AG09309 (cell line): ENCODE measurements at places on chromosomes 6 and 20.

DNA sequence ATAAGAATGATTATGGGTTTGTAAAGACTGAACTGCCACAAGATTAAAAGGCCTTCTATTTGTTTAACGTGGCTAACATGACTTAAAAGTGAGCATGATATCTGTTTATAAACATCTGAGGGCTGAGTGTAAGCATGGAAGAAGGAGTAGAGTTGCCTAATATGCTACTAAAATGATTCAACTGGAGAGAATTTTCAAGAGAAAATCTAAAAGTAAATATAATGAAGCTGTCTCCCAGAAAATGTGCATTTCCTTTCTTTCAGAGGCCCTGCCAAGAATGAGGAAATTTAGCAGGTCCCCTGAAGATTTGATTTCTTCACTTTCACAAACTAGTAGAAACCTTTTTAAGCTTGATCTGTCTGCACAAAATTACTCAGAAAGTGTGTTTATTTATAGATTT, 4.2 kb upstream of the EYA4 start:
- no peak for DNase-seq

DNA sequence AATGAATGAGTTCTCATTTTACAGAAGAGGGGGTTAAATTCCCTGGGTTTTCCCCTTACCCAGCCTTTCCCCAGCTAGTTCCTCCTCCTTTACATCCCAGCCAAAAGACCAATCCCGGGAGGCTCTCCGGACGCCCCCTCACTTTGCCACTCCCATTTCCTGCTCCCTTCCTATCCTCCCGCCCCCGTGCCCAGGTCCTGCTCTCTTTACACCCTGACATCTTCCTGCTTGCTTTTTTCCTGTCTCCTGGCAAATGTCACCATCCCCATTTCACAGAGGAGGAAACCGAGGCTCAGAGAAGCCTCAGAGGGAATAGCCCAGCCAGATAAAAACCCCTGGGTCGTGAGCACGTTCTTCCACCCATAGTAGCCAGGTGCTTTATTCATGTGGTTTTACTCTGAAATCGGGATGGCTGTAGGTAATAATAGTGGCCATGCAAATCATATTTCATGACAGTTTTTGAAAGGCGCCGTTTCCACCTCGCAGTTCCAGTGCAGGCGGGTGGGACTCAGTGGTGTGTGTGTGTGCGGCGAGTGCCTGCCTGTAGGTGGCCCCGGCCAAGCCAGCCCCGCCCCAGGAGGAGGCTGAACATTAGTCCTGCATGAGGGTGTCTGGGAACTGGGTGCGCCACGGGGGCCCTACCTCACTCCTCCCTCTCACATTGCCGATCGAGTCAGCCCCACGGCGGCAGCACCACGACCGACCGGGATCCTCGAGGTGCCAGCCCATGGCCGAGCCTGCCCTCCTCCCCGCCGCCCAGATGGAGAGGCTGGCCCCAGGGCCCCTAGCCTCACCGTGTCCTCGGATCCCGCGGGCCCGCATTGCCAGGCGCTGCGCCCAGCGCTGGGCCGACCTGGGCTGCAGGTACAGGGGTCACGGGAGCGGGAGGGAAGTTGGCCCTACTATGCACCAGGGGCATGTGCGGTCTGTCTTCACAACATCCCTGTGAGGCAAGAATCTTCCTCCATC, at the start of gene ARHGAP40:
ARHGAP40 (plus strand) TSS at position 594 of the 969 bp plus-strand sequence.
- no peak for DNase-seq

DNA sequence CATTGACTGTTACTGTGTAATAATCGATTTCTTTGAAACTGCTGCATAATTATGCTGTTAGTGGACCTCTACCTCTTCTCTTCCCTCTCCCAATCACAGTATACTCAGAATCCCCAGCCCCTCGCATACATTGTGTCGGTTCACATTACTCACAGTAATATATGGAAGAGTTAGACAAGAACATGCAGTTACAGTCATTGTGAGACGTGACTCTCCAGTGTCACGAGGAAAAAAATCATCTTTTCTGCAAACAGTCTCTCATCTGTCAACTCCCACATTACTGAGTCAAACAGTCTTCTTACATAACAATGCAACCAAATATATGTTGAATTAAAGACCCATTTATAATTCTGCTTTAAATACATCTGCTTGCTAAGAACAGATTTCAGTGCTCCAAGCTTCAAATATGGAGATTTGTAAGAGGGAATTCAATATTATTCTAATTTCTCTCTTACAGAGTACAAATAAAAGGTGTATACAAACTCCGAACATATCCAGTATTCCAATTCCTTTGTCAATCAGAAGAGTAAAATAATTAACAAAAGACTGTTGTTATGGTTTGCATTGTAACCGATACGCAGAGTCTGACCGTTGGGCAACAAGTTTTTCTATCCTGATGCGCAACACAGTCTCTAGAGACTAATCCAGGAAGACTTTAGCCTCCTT, 113.3 kb downstream of the TMEM242 start:
- DNase-seq: no peak

DNA sequence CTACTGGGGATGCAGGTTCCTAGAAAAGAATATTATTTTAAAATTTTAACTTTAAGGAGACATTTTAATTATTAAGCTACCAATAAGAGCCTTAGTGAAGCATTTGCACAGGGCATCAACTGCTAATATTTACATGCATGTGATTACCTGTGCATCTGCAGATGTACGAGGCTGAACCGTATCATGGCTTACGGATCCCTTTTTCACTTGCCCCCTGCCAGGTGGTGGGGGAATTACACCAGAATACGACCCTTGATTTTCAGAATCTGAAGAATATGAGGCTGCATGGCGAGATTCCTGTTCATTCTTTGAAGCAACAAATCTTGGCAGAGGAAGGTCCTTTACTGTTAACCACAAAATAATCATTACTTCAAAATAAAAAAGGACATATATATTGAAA, 42.7 kb downstream of the REPS1 start:
- DNase-seq: no peak

GRCh38 chr6:3383525-3383924, 73.3 kb downstream of the SLC22A23 start:
- no peak for DNase-seq

DNA sequence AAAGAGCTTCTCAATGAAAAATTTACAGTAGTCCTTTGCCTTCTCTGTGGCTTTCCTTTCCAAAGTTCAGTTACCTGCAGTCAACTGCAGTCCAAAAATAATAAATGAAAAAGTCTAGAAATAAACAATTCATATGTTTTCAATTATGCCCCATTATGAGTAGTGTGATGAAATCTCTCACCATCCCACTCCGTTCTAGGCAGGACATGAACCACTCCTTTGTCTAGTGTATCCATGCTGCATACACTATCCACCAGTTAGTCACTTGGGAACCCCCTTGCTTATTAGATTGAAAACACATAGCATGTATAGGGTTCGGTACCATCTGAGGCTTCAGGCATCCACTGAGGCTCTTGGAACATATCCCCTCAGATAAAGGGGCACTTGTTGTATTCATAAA, 80.6 kb upstream of the EYA4 start:
- DNase-seq: no peak

DNA sequence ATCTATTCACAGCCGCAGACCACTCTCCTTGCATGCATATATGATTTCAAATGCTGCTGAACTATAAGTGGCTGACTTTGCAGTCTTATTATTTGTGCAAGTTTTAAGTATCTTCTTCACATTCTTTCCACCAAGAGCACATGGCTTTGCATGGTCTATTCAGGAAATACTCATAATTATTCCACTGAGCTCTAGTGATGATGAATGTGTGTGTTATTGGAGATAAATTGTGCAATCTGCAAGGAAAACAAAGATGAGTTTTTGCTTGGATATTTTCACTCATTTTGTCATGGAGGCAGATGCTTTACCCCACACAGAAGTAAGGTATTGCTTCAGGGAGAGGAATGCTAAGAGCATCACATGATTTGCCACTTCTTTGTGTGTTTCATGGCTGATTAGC, 764.6 kb downstream of the TBC1D32 start:
- DNase-seq: no peak

- no peak for DNase-seq
These were observed 12.4 kb downstream of the LY86 start for GRCh38 chr6:6600875-6601274.

DNA sequence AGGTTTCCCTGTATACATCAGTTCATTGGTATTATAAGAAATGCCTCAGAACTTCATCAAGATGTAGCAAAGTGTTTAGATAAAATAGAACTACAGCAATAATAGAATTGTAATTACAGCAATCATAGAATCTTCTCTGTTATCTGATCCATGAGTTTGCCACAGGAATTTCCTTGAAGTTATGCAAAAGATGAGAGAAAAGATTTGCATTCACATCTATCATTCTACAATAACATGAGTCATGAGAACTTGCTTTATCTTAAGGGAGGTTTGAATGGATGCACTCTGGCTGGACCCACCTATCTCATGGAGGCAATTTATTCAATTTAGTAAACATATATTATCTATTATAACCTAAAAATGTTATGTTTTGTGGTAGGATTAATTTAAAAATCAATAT, 329.8 kb upstream of the EPHA7 start:
- no peak for DNase-seq

DNA sequence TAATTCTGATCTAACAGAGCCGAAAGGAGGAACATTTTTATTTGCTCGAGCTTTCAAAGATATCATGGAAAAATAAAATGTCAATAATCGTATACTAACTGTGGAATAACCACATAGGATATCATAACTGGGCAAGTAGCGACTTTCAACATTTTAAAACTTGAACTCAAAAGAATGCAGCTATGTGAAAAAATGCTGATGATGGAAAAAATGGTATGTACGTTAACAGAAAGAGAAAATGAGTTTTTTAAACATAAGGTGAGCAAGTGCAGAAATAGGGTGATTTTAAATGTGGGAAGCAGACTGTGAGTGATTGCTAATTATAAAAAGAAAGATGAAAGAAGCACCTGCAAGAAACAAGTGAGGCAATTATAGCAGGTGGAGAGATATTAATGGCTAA, 238.3 kb upstream of the HSF2 start:
- DNase-seq: no peak

DNA sequence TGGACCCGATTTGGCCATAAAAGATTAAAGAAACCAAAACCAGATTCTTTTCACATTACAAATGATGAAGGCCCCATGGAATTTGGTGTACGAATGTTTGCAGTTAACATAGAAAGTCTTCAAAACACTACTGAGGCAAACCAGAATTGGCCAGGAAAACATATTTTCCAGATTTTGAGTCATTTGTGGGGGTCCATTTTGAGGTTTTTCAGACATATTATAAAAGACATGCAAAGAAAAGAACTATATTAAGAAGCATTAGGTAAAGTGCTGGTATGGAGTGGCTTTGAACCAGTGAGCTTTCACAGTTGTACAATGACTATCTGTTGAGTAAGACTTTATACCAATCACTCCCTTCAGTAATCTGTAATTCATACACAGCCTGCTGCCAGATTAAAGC, 168.9 kb upstream of the COL21A1 start:
- no peak for DNase-seq

- no peak for DNase-seq
These were observed 69.3 kb downstream of the FAM50B start for GRCh38 chr6:3918469-3918868.

- DNase-seq: no peak
These were observed 365.6 kb downstream of the FARS2 start for GRCh38 chr6:5626727-5627426.

GRCh38 chr6:41488433-41489119, 57.6 kb upstream of the FOXP4 start:
- DNase-seq: no peak

- DNase-seq: no peak
These were observed 11.0 kb downstream of the C6orf118 start for GRCh38 chr6:165298402-165298801.

DNA sequence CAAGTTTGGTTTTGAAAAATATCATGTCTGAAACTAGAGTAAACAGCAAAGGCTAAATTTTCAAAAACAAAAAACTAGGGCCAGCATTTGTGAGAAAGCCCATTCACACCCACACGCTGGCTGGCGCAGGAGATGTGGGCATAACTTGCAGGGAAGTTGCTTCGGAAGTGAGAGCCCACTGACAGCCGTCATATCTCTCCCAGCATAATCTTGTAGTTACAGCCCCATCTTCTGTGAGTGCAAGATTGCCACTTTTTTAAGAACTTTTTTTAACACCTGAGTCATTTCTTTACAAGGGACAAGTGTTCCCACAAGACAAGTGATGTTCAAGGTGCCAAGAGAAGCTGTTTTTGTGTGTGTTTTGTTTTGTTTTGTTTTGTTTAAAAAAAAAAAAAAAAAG, 212.5 kb upstream of the CNR1 start:
- no peak for DNase-seq

DNA sequence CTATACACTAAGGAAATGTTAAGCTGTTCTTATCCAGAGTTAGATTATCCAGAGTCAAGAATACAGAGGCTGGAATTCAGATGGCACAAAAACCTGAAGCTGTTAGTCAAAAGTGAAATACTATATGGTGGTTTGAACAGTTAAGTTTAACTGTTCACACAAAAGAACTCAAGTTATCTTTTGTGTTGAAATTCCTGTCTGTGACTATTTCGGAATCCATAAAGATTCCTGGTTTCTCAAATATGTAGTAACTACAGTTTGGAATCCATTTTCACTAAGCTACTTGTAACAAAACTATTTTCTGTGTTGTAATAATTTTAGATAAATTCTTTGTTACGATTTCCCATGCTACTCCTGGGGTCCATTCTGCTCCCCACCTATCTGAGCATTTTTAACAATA, 24.5 kb downstream of the FIG4 start:
- DNase-seq: no peak

DNA sequence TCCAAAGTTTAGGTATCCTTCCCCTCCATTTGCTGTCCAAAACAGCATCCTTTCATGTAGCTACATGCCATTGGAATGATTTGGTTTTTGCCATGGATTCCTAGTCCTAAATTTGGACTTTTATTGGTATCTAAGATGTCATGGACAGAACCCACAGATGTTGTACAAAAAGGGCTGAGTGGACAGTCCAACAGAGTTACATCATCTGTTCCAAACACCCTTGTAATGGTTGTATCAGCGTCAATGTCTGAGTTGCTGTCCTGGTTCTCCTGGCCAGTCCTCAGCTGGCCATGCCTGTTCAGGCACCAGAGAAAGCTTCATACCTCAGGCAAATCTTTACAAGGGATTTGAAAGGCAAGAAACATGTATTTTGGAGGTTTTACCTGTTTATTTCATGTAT, 191.3 kb downstream of the ESR1 start:
- peak; percentile 7 for DNase-seq

DNA sequence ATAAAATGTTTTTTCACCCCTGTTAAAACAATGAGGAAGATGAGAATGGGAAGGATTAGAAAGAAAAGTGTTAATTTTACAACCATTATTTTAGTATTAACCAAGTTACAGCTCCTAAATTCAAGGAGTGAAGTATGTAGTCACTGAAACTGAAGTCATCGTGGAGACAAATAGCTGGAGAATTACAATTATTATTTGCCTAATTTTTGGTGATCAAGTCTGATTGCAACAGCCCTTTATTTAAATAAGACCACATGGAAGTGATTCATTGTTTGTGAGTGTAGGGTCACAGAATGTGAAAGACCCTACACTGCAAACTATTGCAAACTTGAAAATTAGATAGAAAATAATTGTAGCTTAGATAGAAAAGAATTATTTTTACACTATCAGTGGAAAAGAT, 292.4 kb downstream of the CENPW start:
- no peak for DNase-seq
